ENCODE measurements at places on chromosomes 6 and 20. TPM values are rescaled to one million over a fixed set of nuclear protein-coding genes. Genes with fewer than 3 reads are reported as not detected.

AGER gene
- total RNA-seq = 22.6 TPM

F13A1 gene
- 0.34 TPM for total RNA-seq

CLPSL1 gene
- not detected for total RNA-seq

STMND1 gene
- not detected for total RNA-seq

TNXB gene
- 8.5 TPM for total RNA-seq

FANCE gene
- 16.1 TPM for total RNA-seq

SLC17A3 gene
- total RNA-seq = not detected

SMPDL3A gene
- 2.4 TPM for total RNA-seq

LY6G5C gene
- 1.7 TPM for total RNA-seq

NHLRC1 gene
- not detected for total RNA-seq

DDX43 gene
- not detected for total RNA-seq

DTD1 gene
- total RNA-seq = 54.5 TPM

UCKL1 gene
- 54.2 TPM for total RNA-seq

SLC4A11 gene
- 22.7 TPM for total RNA-seq

RBPJL gene
- total RNA-seq = not detected

GPR63 gene
- total RNA-seq = 3.5 TPM

PMEPA1 gene
- 0.64 TPM for total RNA-seq

HMGCLL1 gene
- not detected for total RNA-seq

SNRPB2 gene
- total RNA-seq = 78.4 TPM

ULBP3 gene
- 18.4 TPM for total RNA-seq

VWA7 gene
- 14.6 TPM for total RNA-seq

CRISP3 gene
- total RNA-seq = not detected

OR12D3 gene
- not detected for total RNA-seq

HCRTR2 gene
- not detected for total RNA-seq

MLN gene
- not detected for total RNA-seq

SCRT2 gene
- total RNA-seq = not detected

GSTA2 gene
- not detected for total RNA-seq

REM1 gene
- total RNA-seq = not detected

HINT3 gene
- 12.7 TPM for total RNA-seq

TRIM10 gene
- 0.98 TPM for total RNA-seq

TDRD6 gene
- total RNA-seq = 0.57 TPM

SFTA2 gene
- not detected for total RNA-seq

SAMHD1 gene
- 21.4 TPM for total RNA-seq

ROMO1 gene
- total RNA-seq = 167 TPM

DEFB112 gene
- not detected for total RNA-seq

C6orf52 gene
- 3.9 TPM for total RNA-seq

PPP1R14C gene
- 7.8 TPM for total RNA-seq

HSPA12B gene
- total RNA-seq = not detected

EFCAB8 gene
- total RNA-seq = 0.42 TPM

NOX3 gene
- not detected for total RNA-seq

PIGT gene
- total RNA-seq = 71.4 TPM

FERMT1 gene
- total RNA-seq = 34.9 TPM

RPN2 gene
- total RNA-seq = 220 TPM

DDX27 gene
- total RNA-seq = 32.1 TPM

ADGRF1 gene
- 39.6 TPM for total RNA-seq

TP53TG5 gene
- total RNA-seq = 0.76 TPM

HSPA1L gene
- total RNA-seq = 0.12 TPM

CRISP2 gene
- not detected for total RNA-seq
